Kasumi-1 (cell line): ENCODE measurements at places on chromosomes 16 and 17.
A peak's percentile ranks its signal among the peaks of the same experiment; 100 is the strongest.

DNA sequence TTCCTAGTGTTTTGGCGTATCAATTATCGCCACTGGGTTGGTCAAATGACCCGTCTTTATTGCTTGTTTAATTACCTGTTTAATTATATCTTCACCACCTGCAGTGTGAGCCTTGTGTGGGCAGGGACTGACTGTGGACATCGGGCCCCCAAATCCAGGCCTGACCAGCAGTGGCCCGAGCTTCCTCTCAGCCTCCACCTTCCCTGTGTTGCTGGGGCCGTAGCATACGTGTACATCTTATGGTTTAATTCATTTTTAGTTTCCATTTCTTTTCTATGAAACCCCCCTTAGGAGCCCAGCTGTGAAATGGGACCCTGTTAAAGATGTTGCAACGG lies 1.2 kb upstream of the LMF1 start:
- DNase-seq = no peak

GRCh38 chr16:68093816-68094613 lies 8.8 kb downstream of the NFATC3 start:
- peak; percentile 66 for DNase-seq

- no peak for DNase-seq
Observed at GRCh38 chr17:14116263-14117024, 47.1 kb downstream of the COX10 start.

DNA sequence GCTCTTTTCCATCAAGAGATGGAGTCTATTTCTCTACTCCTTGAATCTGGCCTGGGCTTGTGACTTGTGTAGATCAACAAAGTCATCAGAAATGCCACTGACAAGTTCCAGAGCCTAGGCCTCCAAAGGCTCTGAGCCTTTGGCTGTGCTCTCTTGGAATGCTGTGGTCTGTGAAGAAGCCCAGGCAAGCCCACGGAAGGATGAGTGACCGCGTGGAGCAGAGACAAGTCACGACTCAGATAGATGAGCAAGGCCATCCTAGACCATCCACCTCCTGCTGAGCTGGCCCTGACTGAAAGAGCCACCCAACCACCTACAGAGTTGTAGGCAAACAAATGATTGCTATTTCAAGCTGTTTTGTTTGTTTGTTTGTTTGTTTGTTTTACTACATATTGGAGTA lies 11.6 kb upstream of the ICAM2 start:
- DNase-seq = no peak

- DNase-seq = no peak
Observed at GRCh38 chr16:83453977-83454376, 353.8 kb upstream of the HSBP1 start.

- DNase-seq = no peak
Observed at GRCh38 chr17:72351884-72352346, 231.1 kb downstream of the SOX9 start.

GRCh38 chr17:12256380-12256995 lies 235.8 kb downstream of the MAP2K4 start:
- peak; percentile 35 for DNase-seq

GRCh38 chr17:48722201-48722907 lies at the start of gene PRAC1:
TSS of gene PRAC1 (minus strand) at chr17:48722518. CDS start at chr17:48722392, 126 bp downstream.
- DNase-seq = no peak

DNA sequence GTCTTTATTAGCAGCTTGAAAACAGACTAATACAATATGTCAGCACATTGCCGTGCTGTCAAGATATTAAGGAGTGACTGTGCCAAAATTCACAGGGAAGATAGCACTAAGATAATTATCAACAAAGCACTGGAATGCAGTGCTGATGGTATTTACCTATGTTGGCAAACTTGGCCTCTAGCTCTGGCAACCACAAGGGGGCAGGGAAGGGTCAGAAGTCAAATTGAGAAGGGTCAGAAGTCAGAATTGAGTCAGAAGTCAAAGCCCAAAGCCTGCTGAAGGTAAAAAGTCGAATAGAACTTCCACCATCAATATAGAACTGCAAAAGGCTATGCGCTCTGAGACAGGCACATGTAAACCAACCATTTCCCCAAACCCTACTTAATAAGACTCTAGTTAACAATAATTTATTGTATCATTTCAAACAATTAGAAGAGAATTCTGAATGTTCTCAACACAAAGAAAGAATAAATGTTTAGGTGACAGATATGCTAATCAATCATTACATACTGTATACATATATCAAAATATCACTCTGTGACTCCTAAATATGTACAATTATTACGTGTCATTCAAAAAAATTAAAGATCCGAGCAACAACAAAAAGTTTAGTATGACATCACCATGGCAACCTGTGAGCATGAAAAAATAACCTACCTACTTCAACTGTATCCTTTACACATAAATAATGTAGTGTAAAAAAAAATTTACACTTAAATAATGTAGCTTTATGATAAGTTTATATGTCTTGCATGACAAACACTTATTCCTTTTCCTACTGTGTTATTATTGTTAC lies 916.1 kb downstream of the KCNJ2 start:
- peak; percentile 19 for DNase-seq

DNA sequence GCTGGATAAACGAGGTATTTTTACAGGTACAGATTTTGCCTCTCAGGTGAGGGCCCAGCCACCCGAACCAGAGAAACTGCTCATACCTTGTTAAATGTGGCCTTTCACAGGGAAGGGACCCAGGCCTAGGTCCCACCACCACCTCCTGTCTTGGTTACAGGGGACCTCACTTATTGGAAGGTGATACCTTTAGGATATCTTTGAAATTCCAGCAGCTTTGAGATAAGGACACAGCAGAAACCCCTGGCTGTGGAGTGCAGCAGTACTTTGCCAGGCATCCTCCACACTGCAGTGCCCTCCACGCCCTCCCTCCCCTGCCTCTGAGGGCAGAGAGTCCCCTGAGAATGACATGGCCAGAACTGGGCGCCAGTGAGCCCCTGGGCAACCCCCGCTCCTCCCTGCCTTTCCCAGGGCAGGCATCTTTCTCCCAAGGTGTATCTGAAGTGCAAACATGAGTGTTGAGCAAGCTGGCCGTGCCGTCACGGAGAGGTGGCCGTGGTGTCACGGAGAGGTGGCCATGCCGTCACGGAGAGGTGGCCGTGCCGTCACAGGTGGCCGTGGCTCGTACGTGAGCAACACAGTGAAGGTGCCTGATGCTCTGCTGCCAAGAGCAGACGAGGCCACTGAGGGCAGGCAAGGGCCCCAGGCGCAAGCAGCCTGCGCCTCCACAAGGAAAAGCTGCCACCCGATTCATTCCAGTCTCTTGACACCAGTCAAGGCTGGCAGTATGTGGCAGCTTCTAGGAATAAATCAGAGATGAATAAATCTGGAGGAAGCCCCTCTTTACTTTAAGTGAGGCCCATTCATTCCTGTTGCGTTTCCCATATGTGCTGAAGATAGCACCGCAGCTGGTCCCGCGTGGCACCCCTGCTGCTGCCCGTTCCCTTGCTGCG lies 134.5 kb upstream of the CHMP6 start:
- no peak for DNase-seq

- no peak for DNase-seq
Observed at GRCh38 chr16:86751076-86752030, 173.0 kb downstream of the FOXL1 start.

DNA sequence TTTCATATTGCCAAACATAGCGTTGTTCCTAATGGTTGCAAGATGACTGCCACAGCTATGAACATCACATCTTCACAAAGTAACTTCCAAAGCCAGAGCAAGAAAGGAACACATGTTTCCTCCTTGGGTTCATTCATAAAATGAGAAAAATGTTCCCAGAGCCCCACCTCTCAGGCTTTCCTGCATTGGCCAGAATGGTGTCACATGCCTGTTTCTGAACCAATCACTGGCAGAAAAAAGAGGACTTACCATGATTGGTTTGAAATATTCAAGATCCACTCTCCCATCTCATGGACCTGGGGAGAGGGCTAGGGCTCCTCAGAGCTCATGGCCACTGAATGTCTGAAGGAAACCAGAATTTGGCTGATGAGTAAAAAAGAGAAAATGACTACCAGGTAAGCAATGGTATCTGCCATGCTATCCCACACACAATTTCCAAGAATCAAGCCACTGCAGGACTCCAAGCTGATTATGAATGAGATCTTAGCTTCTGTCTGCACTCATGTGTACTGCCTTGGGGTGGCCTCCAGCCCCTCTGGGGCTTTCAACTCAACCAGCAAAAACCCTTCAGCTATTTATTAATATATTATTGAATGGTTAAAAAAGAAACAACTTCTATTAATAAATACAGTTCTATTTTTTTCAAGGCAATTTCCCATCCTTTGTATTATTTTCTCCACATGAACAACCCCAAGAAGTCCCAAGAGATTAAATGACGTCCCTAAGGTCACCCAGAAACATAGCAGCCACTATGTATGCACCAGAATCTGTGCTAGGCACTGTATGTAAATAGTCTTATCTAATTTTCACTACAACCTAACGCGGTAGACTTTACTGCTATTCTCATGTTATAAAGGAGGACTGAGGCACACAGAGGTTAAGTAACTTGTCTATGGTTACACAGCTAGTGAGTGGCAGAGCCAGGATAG lies 61.4 kb upstream of the TMC5 start:
- no peak for DNase-seq

DNA sequence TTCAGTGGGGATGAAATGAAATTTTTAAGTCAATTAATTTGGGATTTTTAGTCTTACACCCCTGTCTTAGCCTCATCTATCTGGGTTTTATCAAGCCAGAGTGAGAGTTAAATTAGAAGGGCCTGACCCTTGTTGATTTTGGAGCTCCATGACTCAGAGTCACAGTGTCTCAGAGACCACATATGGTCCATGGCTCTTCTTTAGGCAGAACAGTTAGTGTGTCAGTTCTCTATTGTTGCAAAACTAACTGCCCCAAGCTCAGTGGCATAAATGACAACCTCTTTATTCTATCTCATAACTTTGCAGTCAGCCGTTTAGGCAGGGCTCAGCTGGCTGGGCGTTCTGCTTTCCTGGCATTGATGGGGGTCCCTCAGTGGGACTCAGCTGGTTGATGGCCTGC lies 44.7 kb downstream of the IRF8 start:
- no peak for DNase-seq
